Cardiac muscle cell (in vitro differentiated cells and primary cell): ENCODE measurements at places on chromosomes 6 and 20. TPM values are rescaled to one million over a fixed set of nuclear protein-coding genes. Genes with fewer than 3 reads are reported as not detected.

Gene EYA4
- 0.03 TPM in 1 of 2 replicates, not detected in the other for total RNA-seq

Gene RANBP9
- 32.3 and 35.2 TPM in 2 replicates for total RNA-seq

Gene SRSF3
- total RNA-seq: 122 and 127 TPM in 2 replicates

Gene CSNK2B
- 310 and 375 TPM in 2 replicates for total RNA-seq

Gene TBP
- total RNA-seq: 17.6 and 27.5 TPM in 2 replicates

DNA sequence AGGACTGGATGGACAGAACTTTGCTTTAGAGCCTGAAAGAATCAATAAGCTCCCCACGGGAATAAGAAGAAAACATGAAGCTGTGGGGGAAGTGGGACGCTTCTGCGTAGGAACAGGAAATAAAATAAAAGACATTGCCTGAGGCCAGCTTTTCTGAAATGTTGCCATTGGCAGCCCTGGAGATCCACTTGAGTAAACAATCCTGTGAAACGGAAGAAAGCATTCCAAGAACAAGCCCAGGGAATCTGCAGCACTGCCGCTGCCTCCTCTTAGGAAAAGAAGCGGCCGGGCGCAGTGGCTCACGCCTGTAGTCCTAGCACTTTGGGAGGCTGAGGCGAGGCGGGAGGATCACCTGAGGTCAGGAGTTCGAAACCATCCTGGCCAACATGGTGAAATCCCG is 182.3 kb upstream of the RALGAPA2 start:
- H3K27ac ChIP-seq: no peak overlapping the region
- H3K4me3 ChIP-seq: no peak overlapping the region
- H3K4me1 ChIP-seq: no peaks in the 10 kb centered on the region
- no peak for DNase-seq

- no peak overlapping the region for H3K4me3 ChIP-seq
- H3K36me3 ChIP-seq: no peaks in the 10 kb centered on the region
- DNase-seq: no peak
- no peak overlapping the region for H3K27ac ChIP-seq
- H3K27me3 ChIP-seq: no peaks in the 10 kb centered on the region
Measured at GRCh38 chr6:47672816-47673215, 25.6 kb upstream of the ADGRF4 start.

DNA sequence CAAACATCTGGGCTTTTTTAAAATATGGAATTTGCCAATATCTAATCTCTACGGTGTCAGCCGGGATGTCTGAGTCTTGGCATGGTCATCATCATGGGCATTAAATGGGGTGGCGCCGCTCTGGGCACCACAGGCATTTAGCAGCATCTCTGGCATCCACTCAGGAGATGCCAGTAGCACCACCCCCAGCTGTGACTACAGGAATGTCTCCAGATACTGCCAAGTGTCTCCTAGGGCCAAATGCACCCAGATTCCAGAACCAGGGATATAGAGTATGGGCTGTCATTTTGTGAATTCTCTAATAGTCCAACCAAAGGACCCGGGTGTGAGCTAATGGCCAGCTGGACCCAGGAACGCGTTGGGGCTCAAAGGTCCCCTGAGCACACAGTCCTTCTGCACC is 361.0 kb downstream of the TAF4 start:
- H3K36me3 ChIP-seq: no peaks in the 10 kb centered on the region
- H3K4me1 ChIP-seq: no peaks in the 10 kb centered on the region
- no peak overlapping the region for H3K27ac ChIP-seq

DNA sequence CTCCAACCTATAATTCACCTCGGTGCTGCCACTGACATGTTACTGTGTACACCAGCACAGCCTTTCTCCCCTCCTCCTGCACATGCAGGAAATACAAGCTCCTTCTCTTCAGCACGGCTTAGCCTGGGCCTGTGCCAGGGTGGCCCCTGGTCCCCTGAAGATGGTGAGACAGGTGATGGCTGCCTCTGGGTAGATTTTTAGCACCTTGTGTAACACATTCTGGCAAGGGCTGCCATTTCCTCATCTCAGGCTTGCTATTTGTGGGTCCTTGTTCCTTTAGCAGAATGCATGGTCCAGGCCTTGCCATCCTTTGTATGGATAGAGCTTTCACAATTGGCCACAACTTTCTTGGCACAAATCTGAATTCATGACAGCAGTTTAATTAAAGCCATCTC is 151.3 kb downstream of the CDC5L start:
- DNase-seq: no peak
- no peak overlapping the region for H3K27ac ChIP-seq
- H3K27me3 ChIP-seq: no peaks in the 10 kb centered on the region
- H3K4me1 ChIP-seq: peaks cover 8% of the 10 kb centered on the region
- no peaks in the 10 kb centered on the region for H3K36me3 ChIP-seq
